Fibroblast of skin of right biceps (primary cell): ENCODE measurements at places on chromosomes 1 and 21.
A peak's percentile ranks its signal among the peaks of the same experiment; 100 is the strongest.

GRCh38 chr1:204478921-204479320 is 15.7 kb downstream of the PIK3C2B start:
- no peak for DNase-seq

DNA sequence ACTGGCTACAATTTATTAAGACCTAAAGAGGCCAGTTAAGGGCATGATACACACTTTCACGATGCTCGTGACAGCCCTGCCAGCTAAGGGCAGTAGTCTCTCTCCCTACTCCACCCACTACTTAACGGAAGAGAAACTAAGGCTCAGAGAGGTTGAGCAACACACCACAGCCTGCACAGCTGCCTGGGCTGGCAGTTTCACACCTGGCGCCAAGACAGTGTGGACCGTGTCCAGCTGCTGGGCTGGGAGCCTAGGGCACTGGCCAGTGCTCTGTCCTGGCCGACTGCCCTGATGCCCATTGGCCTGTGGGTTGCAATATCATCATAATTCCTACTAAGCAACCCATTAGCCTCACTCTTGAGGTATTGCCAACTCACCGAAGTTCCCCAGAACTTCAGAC is 27.6 kb downstream of the TENT5C start:
- DNase-seq: no peak

DNA sequence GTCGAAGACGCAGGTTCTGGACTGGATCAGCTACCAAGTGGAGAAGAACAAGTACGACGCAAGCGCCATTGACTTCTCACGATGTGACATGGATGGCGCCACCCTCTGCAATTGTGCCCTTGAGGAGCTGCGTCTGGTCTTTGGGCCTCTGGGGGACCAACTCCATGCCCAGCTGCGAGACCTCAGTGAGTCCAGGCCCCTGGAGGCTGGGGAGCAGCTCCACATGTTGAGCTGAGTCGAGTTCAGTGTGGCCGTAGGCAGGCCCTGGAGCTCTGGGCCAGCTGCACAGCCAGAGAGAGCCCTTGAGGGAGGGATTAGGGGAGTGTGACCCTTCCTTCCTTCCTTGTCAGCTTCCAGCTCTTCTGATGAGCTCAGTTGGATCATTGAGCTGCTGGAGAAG is 1.6 kb downstream of the ELF3 start:
- DNase-seq: no peak

- DNase-seq: no peak
Observed at GRCh38 chr1:237041795-237042525, at the start of gene RYR2. TSS of gene RYR2 (plus strand) at chr1:237042184. CDS start at chr1:237042522, 338 bp downstream.

GRCh38 chr1:192951691-192952460 is 107.3 kb downstream of the UCHL5 start:
- peak; percentile 89 for DNase-seq

GRCh38 chr1:190138266-190138665 is 339.4 kb downstream of the BRINP3 start:
- no peak for DNase-seq

GRCh38 chr21:32364796-32365195 is 28.0 kb downstream of the URB1 start:
- no peak for DNase-seq

- no peak for DNase-seq
Observed at GRCh38 chr1:37868466-37868865, 9.1 kb upstream of the MTF1 start.

DNA sequence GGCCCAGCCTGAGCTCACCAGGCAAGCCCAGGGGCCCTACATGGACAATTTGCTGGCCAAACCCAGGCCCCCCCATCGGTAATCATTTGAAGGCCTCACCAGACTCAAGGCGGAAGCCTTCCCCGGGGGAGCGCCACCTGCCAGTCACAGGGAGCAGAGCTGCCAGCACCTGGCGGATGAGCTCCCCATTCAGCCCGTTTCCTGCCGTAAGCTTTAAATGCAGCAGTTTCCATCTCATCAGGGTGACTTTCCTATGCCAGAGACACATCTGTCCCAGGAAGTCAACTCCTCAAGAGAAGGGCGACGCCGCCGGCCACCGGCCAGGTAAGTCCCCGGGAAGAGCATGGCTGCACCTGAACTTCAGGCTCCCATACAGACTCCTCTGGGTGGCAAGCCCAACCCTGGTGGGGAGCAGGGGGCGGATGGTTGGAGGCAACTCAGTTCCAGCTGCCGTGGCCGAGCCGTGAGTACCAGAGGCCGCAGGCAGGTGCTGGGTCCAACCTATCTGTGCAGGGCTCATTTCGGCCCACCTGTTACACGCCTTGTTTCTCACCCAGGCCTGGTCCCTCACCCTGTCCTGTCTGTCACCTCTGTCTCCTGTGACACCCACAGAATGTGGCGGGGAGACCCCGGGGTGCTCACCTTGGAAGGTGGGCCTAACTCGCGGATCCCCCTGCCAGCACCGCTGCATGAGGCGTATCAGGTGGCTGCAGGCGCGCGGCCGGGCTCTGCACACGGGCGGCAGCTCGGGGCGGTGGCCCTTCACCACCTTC is 20.7 kb downstream of the RIPK4 start:
- DNase-seq: no peak

- DNase-seq: no peak
Observed at GRCh38 chr1:151948506-151948905, 39.2 kb upstream of the THEM4 start.

GRCh38 chr1:220970311-220970710 is 91.1 kb downstream of the HLX start:
- peak; percentile 44 for DNase-seq

GRCh38 chr1:53811414-53811851 is 26.7 kb downstream of the NDC1 start:
- DNase-seq: peak; percentile 12

DNA sequence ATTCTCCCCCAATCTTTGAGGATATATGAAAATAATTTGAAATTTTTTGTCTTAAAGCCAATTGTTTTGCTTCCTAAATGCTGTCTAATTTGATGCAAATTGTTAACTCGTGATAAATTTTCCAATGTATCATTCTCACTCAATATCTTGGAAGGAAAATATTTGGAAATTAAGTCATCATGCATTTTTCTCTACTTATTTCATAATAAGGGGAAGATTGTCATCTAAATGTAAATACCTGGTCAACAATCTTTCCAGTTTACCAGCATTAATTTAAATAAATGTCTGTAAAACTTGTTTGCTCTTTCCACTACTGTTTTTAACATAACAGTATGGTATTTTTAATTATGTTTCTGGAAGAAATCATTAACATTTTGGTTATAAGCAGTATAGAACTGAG is 78.3 kb upstream of the KCTD3 start:
- peak; percentile 21 for DNase-seq

DNA sequence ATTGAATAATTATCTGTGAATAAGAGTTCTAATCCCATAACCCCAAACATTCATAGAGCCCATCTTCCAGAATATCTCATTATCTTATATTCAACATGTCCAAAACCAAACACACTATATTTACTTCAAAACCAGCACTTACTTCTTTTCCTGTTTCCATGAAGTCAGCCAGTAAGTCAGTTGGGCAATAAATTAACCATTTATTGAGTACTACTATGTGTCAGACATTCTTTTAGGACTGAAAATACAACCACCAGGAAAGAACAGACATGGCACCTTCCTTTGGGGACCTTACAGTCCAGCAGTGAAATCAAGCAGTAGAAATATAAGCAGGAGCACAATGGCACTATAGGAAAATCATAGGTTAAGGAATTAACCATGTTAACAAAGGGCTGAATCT is 8.8 kb downstream of the AK5 start:
- DNase-seq: no peak

DNA sequence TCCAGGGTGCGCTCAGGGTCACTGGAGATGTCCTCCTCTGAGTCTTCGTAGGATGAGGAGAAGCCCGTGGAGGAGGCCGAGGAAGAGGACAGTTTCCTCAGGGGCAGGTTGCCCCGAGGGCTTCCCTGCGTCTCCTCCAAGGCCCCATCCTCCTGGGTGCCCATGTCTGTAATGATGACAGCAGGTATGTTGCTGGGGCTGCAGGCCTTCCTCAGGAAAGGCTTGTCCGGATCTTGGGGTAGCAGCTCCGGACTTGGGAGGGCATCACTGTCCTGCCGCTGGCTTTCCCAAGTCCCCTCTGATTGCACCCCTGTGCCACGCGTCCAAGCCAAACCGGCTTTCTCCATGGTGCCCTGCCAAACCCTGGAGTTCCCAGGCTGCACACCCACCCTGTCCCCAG is 3.5 kb downstream of the ITPKB start:
- no peak for DNase-seq

DNA sequence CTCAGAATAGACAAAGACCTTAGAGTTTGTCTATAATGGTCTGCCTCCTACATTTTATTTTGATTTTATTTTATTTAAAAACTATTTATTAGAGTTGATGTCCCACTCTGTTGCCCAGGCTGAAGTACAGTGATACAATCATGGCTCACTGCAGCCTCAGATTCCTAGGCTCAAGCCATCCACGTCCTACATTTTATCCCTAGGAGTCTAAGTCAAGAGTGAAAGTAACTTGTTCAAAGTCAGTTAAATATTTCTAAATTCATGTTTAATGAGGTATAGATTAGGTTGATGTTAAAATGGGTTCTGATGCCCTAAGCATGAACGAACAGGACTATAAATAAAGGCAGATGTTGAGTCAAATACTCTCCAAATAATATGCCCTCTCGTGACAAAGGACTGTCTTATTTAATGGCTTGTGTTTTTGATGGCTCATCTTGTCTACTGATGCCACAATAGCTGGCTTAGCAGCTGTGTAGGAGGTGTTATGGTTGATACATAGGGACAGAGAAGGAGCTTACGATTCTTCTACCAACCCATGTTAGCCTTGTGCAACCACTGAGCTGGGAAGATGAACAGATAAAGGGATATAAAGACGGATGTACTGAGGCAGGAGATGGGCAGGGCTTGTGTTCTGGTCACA is 66.0 kb upstream of the CR1L start:
- DNase-seq: no peak

- DNase-seq: no peak
Observed at GRCh38 chr1:44251989-44252671, 38.9 kb downstream of the DMAP1 start.

DNA sequence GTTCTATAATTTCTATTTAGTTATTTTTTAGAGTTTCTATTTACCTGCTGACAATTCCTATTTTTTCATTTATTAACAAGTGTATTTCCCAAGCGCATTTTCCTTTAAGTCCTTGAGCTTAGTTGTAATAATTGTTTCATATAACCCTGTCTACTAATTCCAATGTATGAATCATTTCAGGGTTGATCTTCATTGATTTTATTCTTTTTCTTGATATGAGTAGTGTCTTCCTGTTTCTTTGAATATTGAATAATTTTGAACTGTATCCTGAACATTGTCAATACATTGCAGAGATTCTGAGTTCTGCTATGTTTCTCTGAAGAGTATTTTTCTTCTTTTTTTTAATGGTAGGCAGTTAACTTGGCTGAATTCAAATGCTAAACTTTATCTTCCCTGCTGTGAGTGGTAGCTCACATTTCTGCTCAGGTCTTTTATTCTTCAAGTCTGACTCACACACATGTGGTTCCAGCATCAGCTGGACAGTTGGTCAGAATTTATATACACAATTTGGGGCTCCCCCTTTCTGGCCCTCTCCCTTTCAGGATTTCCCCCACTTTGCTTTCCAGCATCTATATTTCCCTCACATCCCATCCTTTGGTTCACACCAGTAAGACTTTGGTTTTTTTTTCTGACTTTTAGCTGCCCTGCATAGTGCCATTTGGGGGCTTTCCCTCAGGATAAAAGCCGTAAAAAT is 54.4 kb upstream of the WDR26 start:
- DNase-seq: no peak

DNA sequence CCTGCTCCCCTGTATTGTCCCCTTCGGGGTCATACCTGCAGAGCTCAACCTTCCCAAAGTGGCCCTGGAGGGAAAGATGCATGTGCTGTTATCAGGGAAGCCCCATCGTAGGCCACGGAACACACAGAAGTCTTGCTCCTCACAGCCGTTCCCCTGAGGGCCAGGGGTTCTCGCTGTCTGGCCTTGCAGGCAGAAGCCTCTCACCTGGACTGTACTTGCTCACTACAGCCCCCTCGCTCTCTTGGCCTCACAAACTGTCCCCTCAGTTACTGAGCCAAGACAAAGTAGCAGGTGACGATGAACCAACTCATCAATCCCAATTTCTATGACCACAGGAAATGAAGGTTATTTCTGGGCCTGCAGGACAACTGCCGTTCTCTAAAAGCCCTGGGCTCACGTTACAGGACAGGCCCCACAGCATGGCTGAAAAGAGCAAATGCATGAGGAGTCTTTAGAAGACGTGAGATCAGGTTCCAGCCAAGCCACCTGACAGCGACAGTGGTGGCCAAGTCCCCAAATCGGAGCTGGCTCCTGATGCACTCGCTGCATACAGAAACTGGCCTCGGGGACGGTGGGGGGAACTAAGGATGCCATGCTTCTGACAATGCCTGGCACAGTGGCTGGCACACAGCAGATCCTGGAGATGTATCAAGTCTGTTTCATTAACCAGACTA is 95.0 kb downstream of the RAVER2 start:
- DNase-seq: no peak
